ENCODE measurements at places on chromosomes 5 and 9.

DNA sequence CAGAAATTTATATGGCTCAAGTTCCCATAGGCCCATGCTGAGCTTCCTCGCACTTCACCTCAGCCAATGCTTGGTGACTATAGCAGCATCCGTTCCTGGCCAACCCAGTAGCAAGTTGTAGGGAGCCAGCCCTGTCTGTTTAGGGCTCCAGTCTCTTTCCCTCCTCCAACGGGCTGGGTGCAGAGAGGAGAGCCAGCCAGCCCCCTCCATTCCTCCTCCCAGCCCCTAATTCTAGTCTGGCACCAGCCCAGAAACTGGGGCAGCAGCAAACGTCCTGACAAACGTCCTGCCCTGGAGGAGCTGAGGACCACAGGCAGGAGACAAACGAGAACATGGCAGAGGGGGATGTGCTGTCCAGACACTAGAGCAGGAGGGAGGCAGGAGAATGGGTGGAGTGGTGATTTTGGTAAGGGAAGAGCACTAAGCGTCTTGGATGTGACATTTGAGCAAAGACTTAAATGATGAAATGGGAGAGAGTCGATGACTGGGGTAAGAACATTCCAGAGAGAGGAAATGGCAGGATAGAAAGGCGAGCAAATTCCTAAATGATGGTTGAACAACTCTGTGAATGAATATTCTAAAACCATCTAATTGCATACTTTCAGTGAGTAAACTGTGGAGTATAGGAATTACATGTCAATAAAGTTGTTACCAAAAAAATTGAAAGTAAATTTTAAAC lies 222.5 kb upstream of the DAPK1 start:
- DNase-seq: no peak

GRCh38 chr9:117145811-117146490 lies 268.9 kb downstream of the ASTN2 start:
- no peak for DNase-seq

DNA sequence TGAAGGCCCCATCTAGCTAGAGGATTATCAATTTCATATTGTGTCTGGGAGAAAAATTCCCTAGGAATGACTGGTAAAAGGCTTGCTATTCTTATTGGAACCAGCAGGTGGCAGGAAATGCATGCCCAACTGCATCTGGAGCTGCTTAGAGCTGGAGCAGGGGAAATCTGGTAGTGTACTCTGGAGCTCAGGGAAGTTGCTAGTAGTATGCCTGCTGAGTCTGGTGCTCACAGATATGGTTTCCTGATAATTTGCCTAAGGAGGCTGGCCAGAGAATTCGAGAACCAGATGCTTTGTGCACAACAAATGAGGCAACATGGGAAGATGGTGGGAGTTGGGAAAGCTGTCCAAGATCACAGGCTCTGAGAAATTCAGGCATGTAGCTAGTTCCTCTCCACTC lies 53.7 kb downstream of the G3BP1 start:
- no peak for DNase-seq

DNA sequence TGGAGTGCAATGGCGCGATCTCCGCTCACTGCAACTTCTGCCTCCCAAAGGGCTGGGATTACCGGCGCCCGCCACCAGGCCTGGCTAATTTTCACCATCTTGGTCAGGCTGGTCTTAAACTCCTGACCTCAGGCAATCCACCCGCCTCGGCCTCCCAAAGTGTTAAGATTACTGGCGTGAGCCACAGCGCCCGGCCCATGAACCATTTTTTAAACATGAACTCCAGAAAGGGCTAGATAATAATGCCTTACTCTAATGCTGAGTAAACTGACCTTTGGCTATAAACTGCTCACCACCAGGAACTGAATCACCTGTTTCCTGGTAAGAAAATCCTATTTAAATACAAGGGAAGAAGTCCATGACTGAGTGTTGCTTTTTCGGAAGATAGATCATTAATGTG lies 23.2 kb upstream of the DAB2 start:
- DNase-seq: no peak

DNA sequence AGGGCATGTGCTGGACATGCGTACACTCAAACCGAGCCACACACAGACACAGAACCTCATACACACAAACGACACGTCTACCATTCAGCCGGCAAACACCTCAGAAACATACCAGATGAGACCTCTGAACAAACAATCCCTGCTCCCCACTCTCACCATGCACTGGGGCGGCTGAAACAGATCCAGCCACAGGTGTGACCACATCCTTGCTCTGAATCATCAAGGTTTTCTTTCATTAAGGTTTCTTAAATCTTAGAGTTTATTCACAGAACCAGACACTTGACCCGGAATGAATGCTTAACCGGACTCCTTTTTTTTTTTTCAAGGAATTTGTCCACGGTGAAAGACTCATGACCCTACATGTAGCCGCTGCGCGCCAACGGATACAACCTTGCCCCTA lies 26.2 kb downstream of the TERT start:
- DNase-seq: no peak

- DNase-seq: no peak
Measured at GRCh38 chr9:90420211-90420610, 222.4 kb downstream of the DIRAS2 start.

- no peak for DNase-seq
Measured at GRCh38 chr9:9246726-9247125, 1366.1 kb downstream of the PTPRD start.

GRCh38 chr9:136646827-136647711 lies 15.6 kb upstream of the EGFL7 start:
- DNase-seq: no peak

GRCh38 chr9:31612336-31613030 lies 772.0 kb upstream of the ACO1 start:
- no peak for DNase-seq

DNA sequence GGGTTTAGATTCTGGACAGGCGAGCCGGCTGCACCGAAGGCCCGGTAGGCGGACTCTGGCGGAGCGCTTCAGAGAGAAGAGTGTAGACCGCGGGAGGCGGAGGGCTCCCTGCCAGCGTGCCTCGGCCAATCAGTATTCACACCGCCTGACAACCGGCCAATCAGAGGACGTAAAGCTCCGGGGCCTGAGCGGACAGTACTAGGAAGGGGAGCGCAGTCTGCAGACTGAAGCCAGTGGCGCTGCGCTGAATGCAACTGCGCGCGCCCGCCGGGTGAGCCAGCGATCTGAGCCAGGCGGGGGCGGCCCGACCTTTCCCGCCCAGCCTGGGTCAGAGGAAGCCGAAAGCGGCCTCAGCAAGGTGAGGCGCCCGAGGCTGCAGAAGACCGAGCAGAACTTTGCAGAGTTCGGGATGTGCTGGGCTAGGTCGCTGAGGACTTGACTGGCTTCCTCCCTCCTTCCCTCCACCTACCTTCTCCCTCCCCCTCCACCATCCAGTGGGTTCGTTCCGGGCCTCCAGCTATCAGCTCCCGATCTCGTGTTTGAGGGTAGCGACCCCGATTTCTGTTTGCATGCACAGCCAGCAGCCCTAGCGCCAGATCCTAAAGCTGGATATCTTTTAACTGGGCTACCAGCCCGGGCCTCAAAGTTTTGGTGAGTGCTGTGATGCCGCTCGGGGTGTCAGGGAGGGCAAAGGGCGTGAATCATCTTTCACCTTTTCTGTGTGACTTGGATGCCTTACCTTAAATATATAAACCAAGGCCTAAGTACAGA lies at the start of gene DMRT2:
DMRT2 (plus strand) TSS at position 233 of the 771 bp plus-strand sequence. CDS start 1,257 bp downstream, outside the sequence.
- DNase-seq: no peak

- no peak for DNase-seq
Measured at GRCh38 chr5:73831066-73831465, 205.1 kb downstream of the ARHGEF28 start.
